Left cardiac atrium (tissue), 4 donors: ENCODE measurements at places on chromosomes 6 and 20. TPM values are rescaled to one million over a fixed set of nuclear protein-coding genes. Genes with fewer than 3 reads are reported as not detected.

DNA sequence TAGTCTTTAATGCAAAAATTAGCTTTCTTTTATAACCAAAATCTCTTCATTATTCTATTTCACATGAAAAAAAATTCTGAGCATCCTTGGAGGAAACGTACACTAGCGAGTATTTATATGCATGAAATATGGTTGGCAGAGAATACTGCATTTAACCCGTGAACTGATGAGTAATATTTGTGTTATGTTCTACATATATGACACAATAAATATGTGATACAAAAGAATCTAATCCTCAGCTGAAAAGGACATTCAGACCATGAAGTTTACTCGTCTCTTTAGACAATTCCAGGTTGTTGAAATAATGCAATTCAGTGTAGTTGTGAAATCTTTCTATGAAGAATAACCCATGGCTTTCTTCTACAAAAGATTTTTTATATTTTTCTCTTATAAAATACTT lies 524.8 kb upstream of the MAN1A1 start:
- no peak for DNase-seq

- DNase-seq, result no peak
These were observed 25.8 kb downstream of the SEC23B start for GRCh38 chr20:18533491-18533890.

DNA sequence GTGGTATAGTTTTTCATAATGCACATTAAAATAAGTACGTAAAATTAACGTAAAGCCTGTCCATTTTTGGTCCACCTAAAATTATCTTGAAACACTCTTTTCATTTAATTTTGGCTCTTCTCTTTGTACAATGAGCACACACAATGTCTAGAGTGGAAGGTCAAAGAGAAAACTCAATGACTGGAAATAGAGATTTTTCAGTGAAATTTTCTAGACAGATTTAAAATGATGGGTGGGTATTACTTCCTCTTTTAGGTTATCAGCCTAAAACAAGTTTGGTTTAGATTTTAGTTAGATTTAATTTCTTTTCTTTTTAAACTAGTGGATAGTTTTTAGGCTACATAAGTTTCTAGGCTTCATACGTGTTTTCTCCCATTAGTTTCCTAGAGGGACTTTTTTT lies 24.9 kb downstream of the DSE start:
- no peak for DNase-seq

GRCh38 chr6:111276335-111276734 lies 189.0 kb downstream of the SLC16A10 start:
- DNase-seq, result no peak

Gene LY6G5B
- total RNA-seq, result 3.2 TPM

DNA sequence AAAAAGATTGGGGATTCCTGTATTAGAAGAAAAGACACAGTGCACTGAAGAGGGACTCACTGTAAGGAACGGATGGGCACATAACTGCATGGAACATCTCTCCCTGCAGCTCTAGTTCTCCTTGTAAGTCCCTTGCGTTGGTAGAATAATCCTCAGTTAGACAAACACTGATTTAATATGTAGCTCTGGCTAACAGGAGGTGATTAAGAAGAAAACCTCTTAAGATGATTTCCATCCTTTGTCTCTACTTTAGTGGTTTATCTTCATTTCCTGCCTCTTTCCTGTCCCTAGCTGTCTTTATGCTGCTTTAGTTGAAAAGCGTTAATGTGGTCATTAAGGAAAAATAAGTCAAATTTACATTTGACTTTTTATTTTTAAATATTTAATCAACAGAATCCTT lies 86.6 kb downstream of the SLC16A10 start:
- no peak for DNase-seq

Gene ABHD16B
- total RNA-seq, result not detected

GRCh38 chr20:6870559-6870958 lies 103.1 kb downstream of the BMP2 start:
- DNase-seq, result no peak

DNA sequence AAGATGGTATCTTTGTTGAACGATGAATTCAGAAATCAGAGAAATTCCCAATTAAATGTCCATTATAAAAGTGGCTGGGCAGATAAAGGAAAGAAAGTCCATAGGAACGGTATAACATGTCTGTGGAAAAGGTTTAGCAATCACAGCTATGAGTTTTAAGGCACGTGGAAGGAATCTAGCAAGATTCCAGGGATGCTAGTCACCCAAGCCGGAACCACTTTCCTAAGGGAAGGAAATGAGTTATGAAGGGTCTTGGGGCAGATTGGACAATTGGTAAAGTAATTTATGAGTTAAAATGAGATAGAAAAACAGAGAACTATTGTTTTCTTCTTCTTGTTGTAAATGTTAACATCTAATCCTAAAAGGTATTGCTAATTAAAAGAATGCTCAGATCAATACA lies 384.8 kb downstream of the ADGRB3 start:
- DNase-seq, result no peak

Gene SH3BGRL2
- total RNA-seq, result 11.9 TPM

DNA sequence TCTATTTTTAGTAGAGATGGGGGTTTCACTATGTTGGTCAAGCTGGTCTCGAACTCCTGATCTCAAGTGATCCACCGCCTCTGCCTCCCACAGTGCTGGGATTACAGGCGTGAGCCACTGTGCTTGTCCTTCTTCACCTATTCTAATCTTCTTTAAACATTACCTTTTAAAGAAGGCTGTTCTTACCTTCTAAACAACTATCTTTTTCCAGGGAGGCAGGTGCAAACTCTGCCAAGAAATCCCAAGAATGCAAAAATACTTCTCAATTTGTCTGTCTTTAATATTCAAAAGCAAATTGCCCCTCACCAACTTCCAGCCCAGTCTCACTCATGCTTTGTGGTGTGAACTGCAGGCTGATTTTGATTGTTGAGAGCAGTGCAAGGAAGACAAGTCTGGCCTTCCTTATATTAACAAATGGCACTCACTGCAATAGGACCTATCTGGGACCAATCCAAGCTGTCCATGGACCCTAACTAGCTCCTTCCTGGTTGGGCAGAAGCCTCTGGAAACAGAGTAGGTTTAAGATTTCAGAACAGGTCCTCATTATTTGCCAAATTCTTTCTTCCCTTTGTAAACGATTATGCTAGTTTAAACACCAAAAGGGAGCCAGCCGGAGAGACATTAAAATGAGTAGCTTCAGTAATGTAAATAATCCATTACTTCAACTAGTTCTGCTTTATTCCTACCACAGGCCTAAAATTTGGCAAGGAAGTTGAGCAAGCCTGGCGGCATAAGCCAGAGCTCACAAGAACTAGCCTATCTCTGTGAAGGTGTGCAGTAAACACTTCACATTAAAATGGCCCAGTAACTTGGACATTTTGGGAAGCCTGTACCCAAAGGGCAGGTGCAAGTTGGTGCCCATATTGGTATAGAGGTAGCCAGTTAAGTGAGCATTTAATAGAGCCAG lies 1.6 kb downstream of the SCAND1 start:
- DNase-seq, result no peak

Gene CCN6
- total RNA-seq, result not detected

DNA sequence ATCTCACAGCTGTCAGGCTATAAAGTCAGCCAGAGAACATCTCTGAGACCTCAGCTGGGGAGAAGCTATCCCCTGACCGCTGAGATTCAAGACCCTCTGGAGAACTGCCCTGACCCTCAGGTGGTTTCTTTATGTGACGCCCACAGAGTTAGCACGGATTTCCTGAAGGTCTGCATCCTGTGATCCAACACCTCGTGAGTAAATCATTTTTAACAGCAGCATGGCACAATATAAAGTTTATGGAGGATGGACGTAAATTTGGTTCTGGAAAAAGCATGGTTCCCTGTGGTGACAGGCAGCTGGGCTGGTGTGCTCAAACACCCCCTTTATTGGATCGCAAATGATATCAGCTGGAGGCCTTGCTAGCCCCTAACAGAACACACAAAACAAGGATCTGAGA lies 25.3 kb upstream of the TRAF3IP2 start:
- no peak for DNase-seq

GRCh38 chr6:137095651-137096238 lies 51.0 kb upstream of the IL20RA start:
- DNase-seq, result no peak

GRCh38 chr6:170475118-170475517 lies 78.0 kb downstream of the PSMB1 start:
- DNase-seq, result no peak

GRCh38 chr6:20236909-20237600 lies 24.8 kb upstream of the MBOAT1 start:
- no peak for DNase-seq

Gene COL19A1
- total RNA-seq, result 2.5 TPM

Gene TNNC2
- total RNA-seq, result 0.32 TPM

GRCh38 chr6:44976677-44977641 lies 351.2 kb upstream of the RUNX2 start:
- DNase-seq, result no peak

DNA sequence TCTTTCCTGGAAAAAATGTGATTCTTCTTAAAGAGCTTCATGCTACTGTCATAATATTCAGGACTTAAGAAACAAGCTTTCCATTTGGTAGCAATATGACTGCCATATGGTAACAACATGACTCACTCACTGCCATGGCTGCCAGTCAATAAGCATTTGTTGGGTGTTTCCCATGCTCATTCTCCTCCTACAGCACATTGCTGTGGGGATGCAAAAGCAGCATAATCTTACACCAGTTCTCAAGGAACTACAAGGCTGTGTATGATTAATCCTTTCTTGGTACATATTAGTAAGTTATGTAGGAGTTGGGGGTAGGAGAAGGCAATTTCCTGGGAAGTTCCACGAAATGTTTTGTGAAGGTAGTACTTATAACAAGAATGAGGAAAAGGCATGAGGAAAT lies 76.7 kb downstream of the CEP162 start:
- no peak for DNase-seq

DNA sequence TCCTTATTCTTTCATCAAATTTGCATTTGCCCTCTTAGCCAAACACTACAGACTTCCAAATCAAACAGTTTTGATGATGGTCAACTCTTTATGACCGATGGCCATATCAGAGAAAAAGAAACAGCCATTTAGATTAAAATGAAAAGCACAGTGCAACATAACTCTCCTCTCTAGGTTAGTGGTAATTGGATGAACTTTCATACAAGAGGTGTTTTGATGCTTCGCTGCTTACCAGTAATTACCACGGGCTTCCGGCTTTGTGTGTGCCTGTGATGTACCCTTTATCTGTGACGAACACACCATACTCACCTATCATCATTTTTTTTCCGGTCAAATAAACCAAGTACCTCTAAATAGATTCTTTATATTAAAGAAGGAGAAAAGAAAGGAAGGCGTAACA lies 181.8 kb downstream of the FOXA2 start:
- no peak for DNase-seq

- no peak for DNase-seq
These were observed 62.3 kb downstream of the PAX1 start for GRCh38 chr20:21767739-21768223.

Gene SULF2
- total RNA-seq, result 55.1 TPM

Gene CHD6
- 36.5 TPM for total RNA-seq

DNA sequence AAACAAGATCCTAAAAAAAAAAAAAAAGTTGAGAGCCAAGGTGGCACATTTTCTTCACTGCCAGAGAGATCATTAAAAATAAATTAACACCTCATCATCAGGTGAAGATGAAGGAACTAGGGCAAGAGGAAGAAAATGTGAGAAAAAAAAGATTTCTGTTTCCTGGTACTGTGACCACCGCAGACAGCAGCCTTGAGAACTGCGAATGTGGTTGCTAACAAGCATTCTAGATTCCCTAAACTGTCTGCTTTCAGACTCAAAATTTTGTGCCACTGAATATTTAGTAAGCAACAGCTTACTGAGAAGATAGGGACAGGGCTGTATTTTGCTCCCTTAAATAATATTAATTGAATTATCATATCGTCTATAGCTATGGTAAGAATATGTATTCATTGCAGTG lies 24.1 kb upstream of the MBOAT1 start:
- no peak for DNase-seq

- DNase-seq, result no peak
These were observed 4.3 kb downstream of the CRIP3 start for GRCh38 chr6:43304361-43304760.

Gene SMLR1
- not detected for total RNA-seq

Gene ID4
- 9.0 TPM for total RNA-seq

- peak; percentile 27 for DNase-seq
These were observed 398.8 kb downstream of the ESR1 start for GRCh38 chr6:152206072-152206818.

DNA sequence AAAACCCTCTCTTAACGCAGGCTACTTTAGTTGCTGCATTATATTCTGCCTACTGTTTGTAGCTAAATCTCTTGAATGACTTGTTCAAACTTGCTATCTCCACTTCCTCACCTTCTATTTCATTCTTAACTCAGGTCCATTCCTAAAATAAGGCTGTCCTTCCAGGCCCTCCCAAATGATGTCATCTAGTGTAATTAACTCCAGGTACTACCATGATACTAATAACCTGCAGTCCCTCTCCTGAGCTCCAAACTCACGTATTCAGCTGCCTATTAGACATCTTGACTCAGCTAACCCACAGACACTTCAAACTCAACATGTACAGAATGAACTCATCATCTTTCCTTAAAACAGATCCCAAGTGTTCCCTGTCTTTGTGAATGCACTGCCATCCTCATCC lies 10.5 kb upstream of the TOP1 start:
- DNase-seq, result no peak

DNA sequence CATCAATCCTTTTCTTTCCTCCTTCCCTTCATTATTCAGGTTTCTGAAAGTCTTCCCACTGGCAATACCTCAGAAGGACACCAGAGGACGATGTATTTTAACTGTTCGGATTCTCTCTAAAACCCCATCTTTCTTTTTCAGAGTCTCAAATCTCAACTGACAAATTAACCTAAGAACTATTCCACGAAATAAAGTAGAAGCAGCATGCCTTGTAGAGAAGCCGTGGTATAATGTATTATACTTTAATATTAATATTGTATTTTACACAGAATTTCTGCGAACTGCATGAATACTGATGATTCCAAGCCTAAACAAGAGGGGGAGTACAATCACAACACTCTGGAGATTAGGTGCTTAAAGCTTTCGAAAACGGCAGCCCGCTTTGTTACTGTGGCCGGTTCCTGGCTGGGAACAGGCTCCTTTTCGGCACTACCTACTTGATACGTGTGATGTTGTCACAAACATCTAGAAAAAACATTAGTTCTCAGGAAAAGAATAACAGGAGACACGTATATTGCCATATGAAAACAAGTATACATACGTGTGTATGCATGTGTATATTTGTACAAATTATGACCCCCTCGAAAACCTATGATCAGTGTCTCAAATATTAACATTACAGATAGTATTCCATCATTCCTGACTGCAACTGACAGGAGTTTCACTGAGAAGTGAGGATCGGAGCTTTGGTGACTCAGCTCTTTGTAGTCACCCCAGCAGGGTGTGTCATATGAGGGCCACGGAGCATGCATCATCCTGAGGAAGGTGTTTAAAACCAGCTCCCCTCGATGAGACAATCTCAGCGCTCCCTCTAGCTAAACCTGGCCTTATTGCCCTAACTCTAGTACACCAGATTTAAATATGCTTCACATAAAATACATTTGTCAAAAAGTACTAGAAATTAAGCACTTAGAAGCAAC lies 319.7 kb upstream of the TCF21 start:
- peak; percentile 33 for DNase-seq

DNA sequence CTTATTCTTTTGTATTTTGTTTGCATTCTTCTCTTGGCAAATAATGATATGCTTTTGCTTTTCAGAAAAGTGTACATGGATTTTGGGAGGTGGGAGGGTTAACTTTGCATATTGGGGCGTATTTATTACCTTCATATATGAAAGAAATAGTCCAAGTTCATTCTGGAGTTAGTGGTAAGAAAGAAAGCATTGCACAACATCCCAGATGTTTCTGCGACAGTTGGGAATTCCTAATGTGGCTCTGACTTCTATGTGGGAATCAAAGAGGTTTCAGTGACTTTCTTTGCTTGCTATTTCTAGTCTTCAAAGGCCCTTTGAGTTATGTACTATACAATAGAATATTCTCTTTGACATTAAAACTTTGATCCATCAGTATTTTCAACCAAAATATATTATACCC lies 78.1 kb downstream of the MMUT start:
- DNase-seq, result no peak
